Astrocyte of the spinal cord (primary cell): ENCODE measurements at places on chromosomes 4 and X.

DNA sequence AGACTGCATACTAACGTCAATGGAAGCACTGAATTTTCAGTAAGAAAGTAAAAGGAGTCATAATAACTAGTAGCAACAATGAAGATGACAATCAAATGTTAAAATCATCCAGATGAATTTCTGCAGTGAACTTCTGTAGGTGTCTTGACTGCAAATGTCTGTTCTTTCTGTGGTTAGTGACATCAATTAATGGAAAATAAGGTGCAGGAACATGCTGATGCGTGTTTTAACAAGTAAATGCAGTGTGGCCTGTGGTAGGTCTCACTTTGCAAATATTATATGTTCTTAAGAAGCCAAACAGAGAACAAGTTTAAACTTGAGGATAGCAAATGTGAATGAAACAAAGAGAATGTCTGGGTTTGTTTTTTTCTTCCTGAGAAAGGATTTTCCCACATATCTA, 2.6 kb upstream of the DTHD1 start:
- no peak for DNase-seq

DNA sequence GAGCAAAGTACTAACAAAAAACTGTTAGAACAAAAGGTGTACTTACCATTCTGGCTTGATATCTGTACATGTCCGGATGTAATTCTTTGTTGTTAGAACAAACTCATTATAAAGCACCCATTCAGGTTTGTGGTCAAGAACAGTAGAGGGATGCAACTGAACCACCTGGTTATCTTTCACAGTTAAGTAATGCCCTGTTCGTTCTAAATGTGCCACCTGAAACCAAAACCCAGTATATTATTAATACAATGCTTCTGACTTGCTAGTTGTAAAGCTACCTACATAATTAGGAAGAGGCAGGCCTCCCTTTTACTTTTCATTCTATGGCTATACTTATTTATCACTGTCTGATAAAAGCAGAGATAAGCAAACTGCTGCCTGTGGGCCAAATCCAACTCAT, 54.8 kb downstream of the DHX15 start:
- DNase-seq, result no peak

DNA sequence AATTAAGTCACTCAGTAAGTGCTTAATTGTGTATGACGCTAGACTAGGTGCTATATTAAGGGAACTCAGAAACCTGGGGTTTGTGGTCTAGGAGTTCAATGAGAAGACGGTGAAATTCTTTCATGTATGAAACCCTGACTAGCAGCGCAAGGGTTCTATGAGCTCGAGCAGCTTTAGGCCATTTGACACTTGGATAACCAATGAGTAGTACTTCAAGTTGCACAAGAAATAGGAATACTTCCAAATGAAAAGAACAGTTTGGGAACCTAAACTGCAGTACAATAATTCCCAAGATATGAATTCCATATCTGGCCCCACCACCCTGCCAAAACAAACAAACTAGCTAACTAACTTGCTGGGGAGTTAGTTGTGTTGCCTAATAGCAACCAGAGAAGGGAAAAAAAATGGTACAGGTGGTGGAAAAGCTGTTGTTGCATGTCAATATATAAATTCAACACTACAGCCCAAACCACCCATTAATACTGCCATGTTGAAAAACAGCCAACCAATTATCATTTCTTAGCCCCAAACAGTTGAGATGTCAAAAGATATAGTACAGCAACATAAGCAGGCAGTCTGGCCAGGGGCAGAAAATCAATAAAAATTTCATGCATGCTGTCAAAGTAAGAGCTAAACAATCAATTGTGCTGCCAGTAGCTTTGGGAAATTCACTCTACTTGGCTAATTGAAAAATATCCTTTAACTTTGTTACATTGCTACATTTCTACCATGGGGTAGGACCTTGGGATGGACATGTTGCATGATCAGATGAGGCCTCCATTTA, 54.6 kb upstream of the MCF2 start:
- no peak for DNase-seq

DNA sequence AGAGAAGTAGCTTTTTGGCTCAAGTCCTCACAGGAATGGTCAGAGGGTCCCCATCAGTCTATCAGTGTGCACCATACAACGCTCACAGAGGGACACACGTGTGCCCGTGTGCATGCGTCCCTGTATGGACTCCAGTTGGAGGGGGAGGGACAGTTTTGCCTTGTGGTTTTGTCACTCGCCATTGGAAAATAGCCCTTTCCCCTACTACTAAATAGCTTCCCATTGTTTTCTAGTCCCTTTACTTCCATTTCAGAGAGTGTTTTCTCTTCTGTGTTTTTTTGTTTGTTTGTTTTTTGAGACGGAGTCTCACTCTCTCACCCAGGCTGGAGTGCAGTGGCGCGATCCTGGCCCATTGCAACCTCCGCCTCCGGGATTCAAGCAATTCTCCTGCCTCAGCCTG, 34.9 kb downstream of the WDR13 start:
- no peak for DNase-seq

GRCh38 chr4:101306225-101306624, 41.1 kb downstream of the PPP3CA start:
- DNase-seq, result peak; percentile 51

DNA sequence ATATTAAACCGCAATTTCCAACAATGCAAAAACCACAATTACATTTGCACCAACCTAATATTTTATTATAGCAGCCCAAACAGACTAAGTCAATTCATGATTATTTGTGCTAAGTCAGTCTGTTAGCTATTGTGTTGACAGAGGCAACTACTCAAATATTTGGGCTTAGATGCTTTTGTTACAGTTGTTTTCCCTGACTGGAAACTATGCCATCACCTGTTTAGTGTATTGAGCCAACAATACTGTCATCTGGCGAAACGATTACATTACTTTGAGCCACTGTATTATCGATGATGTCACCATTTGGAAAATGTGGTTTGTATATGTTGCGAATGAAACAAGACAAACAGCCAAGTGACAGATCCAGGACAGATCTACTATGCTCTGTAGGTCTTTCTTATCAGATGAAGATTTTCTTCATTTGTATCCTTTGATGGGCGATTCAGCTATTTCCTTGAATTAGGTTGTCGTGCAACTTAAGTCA, 38.7 kb upstream of the INTS6L start:
- DNase-seq, result no peak

- no peak for DNase-seq
Observed at GRCh38 chrX:45208121-45208856, 7.6 kb upstream of the DIPK2B start.

- peak; percentile 47 for DNase-seq
Observed at GRCh38 chrX:49915361-49916222, 6.8 kb upstream of the CLCN5 start.

- DNase-seq, result peak; percentile 96
Observed at GRCh38 chr4:32140636-32141035, 1420.5 kb downstream of the PCDH7 start.

- no peak for DNase-seq
Observed at GRCh38 chr4:26204249-26204825, 116.5 kb upstream of the RBPJ start.

DNA sequence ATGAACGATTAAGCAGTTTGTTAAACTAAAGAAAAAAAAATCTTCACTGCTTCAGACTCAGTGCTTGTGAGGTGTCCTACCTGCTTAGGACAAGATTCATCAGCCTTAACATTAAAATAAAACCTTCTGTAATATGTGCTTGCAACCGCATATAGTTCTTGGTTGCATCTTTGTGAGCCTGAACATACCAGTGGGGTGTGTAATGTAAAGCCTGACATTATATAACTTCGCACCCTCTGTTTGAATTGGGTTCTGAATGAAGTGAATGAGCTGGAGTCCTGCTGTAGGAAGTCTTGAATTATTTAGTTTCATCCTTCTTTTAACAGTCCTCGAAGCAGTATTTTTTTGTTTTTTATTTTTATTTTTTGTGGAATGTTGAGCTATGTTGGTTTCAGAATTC, 3.1 kb downstream of the KDM6A start:
- DNase-seq, result no peak
